ENCODE measurements at places on chromosomes 13 and 19.

- DNase-seq: no peak
These were observed 716 bp downstream of the SH2D3A start for GRCh38 chr19:6766357-6767080.

DNA sequence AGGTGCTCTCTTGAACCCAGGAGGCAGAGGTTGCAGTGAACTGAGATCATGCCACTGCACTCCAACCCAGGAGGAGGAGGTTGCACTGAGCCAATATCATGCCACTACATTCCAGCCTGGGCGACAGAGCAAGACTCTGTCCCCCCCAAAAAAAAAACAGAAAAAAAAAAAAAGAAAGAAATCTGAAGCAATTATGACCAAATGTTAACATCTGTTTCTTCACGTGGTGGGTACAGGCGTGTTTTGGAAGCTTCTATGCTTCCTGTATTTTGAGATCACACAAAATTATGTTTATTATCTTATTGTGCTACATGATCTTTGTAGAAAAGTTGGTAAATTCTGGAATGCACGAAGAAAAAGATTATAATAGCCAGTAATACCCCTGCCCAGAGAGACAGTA is 2.7 kb upstream of the ACP5 start:
- no peak for DNase-seq

- no peak for DNase-seq
These were observed 29.5 kb upstream of the KBTBD6 start for GRCh38 chr13:41162151-41162550.

- peak; percentile 50 for DNase-seq
These were observed 20.8 kb downstream of the LAIR2 start for GRCh38 chr19:54523403-54523802.

DNA sequence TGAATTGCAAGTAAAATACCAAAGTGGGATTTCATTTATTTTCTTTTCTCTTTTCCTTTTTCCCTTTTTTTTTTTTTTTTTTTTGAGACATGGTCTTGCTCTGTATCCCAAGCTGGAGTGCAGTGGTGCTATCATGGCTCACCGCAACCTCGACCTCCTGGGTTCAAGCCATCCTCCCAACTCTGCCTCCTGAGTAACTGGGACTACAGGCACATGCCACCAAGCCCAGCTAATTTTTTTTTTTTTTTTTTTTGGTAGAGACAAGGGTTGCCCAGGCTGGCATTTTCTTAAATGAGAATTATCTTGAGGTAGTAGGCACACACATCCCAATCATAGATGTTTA is 68.5 kb upstream of the GPR183 start:
- DNase-seq: no peak

- no peak for DNase-seq
These were observed 160.3 kb downstream of the KATNAL1 start for GRCh38 chr13:30147015-30147414.

- DNase-seq: no peak
These were observed 249.0 kb downstream of the DLEU7 start for GRCh38 chr13:50594276-50595051.

GRCh38 chr19:38267761-38268483 is 3.5 kb downstream of the SPINT2 start:
- DNase-seq: no peak

- no peak for DNase-seq
These were observed 145.5 kb upstream of the MAB21L1 start for GRCh38 chr13:35621989-35622388.

DNA sequence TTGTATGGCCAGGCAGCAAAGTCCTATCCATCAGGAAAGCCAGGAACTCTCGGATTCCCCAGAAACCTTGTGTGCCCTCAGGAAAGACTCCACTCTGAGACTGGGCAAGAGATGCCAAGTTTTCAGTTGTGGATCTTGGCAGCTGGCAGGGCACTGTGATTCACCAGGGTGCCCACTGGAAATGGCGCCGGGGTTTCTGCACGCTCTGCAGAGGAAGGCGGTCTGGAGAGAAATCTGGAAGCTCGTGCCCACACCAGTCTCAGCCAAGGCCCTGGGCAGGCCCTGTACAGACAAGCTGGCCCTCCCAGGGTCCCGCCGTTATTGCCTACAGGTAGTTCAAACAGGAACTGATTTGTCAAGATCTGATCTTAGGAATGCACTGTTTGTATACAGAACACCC is 4.9 kb downstream of the NAPA start:
- DNase-seq: no peak

DNA sequence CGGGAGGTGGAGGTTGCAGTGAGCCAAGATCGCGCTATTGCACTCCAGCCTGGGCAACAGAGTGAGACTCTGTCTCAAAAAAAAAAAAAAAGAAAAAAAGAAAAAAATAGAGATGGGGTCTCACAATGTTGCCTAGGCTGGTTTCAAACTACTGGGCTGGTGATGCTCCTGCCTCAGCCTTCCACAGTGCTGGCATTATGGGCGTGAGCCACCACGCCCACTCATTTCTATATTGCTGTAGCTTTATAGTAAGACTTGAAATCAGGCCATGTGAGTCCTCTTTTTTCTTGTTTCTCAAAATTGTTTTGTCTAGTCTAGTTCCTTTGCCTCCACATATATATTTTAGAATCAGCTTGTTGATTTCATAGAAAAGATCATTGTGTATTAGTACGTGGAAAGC is 18.3 kb downstream of the DNM2 start:
- no peak for DNase-seq

GRCh38 chr19:13007292-13008045 is 12.2 kb downstream of the NFIX start:
- DNase-seq: no peak

DNA sequence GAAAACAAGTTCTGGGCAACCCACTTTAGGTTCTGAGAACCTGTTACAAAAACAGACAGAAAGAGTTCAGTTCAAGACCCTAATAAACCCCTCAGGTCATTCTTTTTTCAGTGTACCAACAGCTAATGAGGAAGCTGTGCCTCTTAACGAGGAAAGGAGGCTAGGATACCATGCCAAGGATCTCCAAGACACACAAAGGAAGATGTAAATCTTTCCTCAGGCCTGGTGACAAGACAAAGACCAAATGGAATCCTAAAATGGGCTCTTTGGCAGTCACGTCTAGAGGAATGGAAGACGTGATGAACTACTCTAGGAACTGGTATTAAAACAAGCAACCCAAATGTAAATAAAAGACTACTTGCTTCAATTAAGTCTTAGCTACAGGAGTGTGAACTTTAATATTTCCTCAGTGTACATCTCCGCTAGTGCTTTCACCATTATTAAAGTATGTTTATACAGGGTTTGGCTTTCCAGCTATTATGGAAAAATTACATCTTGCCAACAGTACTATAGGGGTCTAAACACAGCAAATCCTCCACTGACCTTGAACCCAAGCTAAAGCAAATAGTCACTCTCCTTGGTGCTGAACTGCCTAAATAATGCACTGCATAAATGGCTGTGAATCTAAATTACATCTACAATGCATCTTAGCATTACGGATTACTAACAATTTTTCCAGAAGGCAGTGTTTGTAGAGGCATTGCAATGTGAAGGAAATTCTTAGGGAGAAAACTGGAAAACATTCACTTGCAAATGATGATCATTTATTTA is 42.3 kb downstream of the ENOX1 start:
- DNase-seq: no peak

DNA sequence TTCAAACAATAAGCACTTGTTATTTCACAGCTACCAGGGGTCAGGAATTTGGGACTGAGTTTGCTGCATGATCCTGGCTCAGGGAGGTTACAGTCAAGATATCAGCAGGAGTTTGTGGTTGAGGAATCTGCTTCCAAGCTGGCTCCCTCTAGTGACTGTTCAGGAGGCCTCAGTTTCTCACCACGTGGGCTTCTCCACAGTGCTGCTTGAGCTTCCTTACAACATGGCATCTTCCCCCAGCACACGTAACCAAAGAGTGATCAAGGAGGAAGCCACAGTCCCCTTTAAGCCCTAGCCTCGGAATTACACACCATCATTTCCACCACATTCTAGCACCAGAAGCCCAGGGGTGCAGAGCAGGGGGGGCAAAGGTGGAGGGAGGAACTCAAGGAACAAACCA is 28.8 kb downstream of the CELF5 start:
- DNase-seq: no peak

DNA sequence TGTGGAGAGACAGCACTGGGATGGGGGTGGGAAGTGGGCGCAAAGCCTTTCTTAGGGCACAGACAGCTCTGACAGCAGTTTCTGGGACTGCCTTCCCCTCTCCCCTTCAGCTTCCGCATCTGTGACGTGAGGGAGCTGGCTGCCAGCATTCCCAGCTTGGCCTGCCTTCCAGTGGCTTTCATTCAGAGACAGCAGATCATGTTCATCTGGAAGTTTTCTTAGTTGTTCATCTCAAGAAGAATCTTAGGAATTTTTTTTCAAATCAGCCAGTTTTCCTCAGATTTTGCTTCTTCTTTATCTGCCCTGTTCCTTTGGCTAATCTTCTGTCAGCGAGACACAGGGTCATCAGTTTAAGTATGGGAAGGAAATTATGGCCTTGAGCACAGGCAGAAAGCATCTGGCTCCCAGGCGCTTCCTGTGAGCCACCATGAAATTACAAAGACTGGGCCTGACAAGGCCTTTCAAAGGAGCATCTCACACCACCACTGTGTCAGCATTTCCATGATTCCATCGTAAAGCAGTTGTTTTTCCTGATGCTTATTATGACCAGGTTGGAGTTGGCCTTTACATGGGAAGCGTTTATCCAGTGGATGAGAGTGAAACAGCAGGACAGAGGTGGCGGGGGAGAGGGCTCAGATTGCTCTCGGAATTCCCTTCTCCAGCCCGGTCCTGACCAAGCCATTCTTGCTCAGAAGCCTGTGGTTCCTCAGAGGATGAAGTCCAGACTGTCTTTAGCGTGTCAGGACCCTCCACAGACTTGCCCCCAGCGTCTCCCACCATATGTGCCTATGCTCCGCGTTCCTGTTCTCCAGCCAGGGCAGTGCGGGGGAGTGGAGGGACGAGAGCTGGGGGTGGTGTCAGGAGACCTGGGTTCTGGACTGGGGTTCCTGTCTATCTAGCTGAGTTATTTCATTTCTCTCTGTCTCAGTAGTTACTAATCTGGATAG is 43.6 kb downstream of the ARHGAP35 start:
- DNase-seq: no peak

DNA sequence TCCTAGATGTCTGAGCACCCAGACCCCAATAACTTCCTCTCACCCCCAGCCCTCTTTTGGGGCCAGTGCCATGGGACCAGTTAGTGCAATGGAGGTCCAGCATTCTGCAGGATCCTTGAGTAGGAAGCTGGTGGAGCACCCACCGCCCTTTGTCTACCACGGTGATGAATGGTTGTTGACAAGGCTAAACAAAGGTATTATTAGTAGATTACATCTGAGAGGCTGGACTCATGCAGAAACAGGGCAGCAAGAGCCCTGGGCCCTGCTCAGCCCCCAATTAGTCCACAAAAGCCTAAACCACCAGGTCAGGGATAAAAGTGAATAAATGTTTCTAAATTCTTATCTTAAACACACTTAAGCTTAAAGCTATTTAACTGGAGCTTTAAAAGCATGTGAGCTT is 196.5 kb upstream of the TSHZ3 start:
- DNase-seq: no peak

GRCh38 chr19:35184884-35185283 is 30.3 kb downstream of the FXYD5 start:
- no peak for DNase-seq

GRCh38 chr13:76955193-76955592 is 6.9 kb downstream of the ACOD1 start:
- DNase-seq: no peak

Measured in activated CD4-positive, alpha-beta T cell treated with anti-CD3 and anti-CD28 coated beads, Interleukin-2, amount 50 U/mL, for 24 hours (primary cell).